ENCODE measurements at places on chromosomes 5 and 9.
A peak's percentile ranks its signal among the peaks of the same experiment; 100 is the strongest.

- DNase-seq = no peak
These were observed 811.0 kb downstream of the NR2F1-AS1 start for GRCh38 chr5:92769978-92770377.

GRCh38 chr5:169265888-169266287 is 35.1 kb downstream of the SLIT3 start:
- no peak for DNase-seq

DNA sequence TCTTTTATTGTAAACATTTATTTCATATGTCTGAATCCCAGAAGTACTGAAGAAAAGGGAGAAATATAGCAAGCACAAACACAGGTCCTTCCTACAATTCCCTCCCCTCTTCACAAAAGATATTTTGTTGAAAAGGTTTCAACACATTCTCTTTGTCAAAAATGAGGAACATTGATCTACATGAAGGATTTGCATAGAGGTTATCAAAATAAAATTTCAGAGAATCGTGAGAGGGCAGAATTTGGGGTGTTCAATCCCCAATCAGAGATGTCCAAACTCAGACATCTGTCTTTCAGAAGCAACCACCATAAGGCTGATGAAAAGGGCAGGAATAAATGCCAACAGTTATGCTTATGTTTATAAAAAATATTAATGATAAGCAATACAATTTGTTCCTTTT is 69.2 kb downstream of the MARCHF3 start:
- DNase-seq = no peak

DNA sequence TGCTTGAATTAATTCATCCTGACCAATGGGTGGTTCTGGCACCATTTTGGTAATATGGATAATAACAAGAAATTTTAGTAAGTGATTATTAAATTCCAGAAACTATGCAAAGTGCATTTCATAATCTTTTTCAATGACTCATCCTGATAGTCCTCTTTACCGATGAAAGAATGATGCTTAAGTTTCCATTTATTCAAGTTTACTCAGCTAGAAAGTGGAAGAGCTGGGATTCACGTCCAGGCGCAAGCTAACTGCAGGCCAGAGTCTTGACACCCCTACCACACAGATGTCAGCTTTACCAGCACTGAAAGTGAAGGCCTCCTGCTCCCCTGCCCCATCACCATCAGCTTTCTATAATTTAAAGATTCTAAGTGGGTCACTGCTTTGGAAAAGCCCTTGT is 493.5 kb upstream of the WWC1 start:
- no peak for DNase-seq

DNA sequence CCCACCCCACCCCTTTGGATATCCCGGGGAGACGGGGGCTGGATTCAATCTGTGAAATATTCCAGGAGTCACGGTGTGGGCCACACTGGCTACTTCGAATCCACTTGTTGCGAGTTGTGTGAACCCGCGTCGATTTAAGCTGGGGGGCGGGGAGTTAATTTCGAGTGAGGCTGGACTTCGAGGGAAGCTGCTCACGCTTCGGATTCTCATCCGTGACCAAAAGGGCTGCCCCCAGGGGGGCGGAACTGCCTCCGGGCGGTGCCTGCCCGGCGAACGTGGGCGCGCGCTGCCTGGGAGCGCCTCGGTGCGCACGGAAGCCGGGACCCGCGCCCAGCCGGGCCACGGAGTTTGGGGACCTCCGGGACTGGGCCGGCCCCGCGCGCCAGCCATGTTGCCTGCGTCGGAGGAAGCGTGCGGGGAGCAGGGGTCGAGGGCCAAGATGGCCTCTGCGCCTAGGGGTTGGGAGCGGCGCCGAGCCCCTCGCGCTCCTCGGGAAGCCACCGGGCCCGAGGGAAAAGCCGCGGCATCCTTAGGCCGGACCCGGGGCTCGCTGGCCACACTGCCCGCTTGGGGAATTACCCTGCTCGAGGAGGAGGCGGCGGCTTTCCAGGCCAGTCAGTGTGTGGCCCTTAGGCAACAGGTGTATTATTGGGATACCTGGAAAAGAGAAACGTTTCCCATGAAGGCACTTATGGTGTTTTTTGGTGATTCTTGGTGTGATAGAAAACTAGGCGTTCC is 975 bp downstream of the OCLN start:
- no peak for DNase-seq

DNA sequence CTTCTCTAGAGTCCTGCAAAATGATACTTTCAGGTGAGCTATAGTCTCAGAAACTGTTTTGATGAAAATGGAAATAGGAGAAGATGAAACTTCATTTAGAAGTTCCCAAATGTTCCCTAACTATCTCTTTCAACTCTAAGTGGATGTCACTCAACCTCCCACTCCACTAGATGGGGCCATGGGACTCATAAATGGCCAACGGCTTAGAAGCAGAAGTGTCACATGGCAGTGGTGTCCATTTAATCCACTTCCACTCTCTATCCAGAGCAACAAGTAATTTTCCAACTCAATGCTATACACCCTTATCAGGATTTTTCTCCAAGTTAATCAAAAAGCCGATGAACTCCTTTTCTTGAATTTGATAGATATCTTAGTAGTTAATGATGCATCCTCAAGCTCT is 295.7 kb downstream of the EDIL3 start:
- no peak for DNase-seq

- peak; percentile 35 for DNase-seq
These were observed 20.2 kb upstream of the RPL26L1 start for GRCh38 chr5:172939071-172939470.

DNA sequence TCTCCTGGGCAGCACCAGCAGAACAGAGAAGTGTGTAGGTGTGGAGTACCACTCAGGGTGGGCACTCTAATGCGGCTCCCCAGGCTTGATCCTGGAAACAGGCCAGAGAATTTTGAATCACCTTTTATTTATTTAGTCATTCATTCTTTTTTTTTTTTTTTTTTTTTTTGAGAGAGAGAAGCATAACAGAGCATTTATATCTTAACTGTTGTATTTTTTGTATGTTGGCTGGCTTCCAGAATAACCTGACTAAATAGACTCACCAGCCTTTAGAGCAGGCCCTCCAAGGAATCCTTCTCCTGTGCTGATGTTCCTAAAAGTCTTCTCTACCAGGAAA is 153.4 kb downstream of the PIK3R1 start:
- DNase-seq = no peak

DNA sequence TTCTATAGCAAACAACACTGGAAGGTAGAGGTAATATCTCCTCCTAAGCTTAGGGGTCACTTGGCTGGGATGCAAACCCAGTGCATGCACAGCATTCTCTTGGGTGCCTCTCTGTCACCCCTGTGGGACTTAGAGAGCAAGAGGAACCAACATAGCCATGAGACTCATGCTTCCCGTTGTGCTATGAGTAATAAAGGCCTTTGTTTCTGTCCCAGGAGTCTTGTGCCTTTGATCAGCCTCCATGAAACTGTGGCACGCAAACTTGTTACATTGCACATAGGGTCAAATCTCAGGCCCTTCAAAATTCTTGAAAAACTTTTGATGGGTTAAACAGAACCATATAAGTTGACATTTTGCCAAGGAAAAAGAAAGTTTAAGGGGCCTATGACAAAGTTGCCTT is 272.8 kb downstream of the TAF11L14 start:
- no peak for DNase-seq

- DNase-seq = no peak
These were observed 198.7 kb downstream of the SEMA6A start for GRCh38 chr5:116375926-116376325.

DNA sequence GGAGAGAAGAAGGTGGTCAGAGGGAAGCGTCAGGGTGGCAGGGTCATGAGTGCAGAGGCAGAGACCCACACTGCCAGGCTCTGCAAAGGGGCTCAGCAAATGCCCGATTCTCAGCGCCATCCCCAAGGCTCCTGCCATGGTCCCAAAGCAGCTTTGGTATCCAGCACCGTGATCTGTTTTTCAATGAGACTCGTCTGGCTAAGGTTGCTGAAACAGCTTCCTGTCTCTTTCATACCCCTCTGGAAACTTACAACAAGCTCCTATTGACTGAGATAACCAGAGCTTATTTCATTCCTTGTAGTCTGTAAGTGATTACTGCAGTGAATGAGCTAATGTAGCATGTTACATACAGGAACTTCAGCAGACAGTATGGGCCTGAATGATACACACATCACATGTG is 568.6 kb upstream of the DAP start:
- DNase-seq = no peak

DNA sequence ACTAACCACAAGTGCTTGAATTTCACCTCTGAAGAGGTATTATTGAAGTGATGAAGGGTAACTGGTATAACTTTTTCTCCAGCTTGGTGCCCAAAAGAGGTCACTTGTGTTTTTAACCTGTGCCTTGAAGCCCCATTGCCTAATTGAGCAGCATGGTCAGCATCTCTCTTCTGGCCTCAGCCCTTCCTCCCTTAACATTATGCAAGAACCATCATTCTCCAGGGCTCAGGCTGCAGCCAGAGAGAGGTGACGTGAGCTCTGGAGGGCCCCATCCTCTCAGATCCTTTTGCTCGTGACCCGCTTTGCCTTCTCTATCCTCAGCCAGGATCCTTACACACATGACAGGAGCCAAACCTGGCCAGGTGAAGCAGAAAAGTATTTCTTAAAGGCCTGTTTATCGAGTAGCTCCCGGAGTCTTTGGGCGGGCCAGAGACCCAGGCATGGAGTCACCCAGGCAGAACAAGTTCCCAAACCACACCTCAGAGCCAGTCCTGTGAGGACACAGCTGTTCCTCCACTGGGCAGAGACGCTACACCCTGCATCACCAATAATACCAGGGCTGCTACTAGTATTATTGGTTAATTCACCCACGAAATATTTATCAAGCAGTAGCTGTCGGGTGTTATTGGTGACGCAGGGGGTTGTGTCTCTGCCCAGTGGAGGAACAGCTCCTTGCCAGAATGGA is 29.6 kb upstream of the BOD1 start:
- DNase-seq = no peak

- DNase-seq = no peak
These were observed 594 bp downstream of the ANKRD18A start for GRCh38 chr9:38619556-38620447.

GRCh38 chr5:72556351-72557166 is 49.3 kb upstream of the ZNF366 start:
- DNase-seq = no peak

GRCh38 chr5:126718236-126718868 is 58.6 kb upstream of the LMNB1 start:
- no peak for DNase-seq

GRCh38 chr9:34717996-34718614 is 8.2 kb upstream of the CCL21 start:
- DNase-seq = no peak

GRCh38 chr9:134995792-134996120 is 78.0 kb upstream of the FCN1 start:
- DNase-seq = no peak

Data from DMS 273 treated with DMSO at 0.1 percent for 48 hours (cell line).